ENCODE measurements at places on chromosomes 6 and 20.

- DNase-seq: no peak
Measured at GRCh38 chr20:52867305-52867704, 104.9 kb upstream of the TSHZ2 start.

GRCh38 chr6:27777614-27778355 is 134.4 kb downstream of the OR2B2 start:
- DNase-seq: no peak

GRCh38 chr6:164022632-164023031 is 608.1 kb downstream of the QKI start:
- DNase-seq: no peak

GRCh38 chr20:53395188-53395923 is 198.3 kb downstream of the ZNF217 start:
- no peak for DNase-seq

GRCh38 chr6:157221817-157222175 is 101.5 kb downstream of the TMEM242 start:
- DNase-seq: no peak

DNA sequence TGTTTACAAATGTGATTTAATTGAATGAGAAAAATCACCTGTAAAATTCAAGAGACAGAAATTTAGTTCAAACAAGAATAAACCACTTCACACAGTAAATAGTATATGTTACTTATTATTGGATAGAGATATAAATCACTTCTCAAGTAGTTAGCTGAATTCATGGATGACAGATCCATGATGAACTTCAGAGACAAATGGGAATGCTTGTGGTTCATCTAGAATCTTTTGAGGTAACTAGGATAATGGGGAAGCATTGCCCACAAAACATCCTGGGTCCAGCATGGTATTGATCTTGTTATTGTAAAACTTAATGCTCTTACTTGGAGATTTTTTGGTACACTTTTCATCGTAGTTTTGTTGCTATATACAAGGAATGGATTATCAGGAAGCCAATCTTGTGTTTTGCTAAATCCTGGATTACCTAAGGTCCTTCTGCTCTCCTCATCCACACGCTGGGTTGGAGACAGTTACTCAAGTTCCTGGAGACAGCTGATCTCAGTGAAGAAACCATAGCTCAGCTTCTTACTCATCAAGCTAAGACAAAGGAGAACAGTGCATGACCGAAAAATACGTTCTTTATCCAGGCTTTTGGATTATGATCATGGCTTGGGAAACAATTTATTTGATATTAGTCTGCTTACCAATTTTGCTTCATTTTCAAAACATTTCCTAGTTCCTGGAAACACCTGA is 142.5 kb upstream of the PREP start:
- DNase-seq: no peak

GRCh38 chr6:130743175-130743574 is 84.0 kb upstream of the SMLR1 start:
- DNase-seq: no peak

- no peak for DNase-seq
Measured at GRCh38 chr6:52639493-52639892, 31.4 kb upstream of the TMEM14A start.

DNA sequence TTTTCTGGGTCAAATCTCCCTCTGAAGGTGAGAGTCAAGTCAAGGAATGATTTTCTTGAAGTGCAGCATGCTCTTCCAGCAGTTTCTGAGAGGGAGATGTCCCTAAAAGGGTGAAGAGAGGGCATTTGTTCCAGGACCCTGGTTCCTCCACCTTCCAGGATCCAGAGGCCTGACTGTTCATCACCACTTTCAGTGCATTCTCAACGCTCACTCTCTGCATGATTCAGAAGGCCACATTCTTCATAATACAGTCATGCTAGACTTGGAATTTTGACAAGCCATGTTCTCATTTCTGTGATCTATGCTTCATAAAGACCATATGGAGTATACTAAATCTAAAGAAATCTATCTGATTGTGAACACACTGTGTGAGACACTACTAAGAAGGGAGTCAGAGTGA is 85.1 kb downstream of the PDE7B start:
- no peak for DNase-seq

DNA sequence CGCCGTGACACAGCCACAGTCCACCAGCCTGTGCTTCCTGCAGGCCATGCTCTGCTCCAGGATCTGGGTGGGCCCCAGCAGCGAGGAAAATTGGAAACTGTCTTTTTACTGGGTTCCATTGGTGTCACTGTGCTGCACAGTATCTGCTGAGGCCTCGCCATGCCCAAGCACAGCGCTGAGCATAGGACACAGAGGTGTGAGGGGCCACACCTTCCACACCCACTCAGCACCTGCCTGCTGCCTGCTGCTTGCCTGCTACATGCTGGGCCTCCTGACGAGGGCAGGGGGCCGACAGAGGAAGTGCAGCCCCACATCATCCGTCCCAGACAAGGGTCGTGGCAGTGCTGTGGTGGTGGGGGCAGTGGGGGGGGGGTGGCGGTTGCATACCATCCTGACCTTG is 173.0 kb upstream of the THBS2 start:
- DNase-seq: no peak

DNA sequence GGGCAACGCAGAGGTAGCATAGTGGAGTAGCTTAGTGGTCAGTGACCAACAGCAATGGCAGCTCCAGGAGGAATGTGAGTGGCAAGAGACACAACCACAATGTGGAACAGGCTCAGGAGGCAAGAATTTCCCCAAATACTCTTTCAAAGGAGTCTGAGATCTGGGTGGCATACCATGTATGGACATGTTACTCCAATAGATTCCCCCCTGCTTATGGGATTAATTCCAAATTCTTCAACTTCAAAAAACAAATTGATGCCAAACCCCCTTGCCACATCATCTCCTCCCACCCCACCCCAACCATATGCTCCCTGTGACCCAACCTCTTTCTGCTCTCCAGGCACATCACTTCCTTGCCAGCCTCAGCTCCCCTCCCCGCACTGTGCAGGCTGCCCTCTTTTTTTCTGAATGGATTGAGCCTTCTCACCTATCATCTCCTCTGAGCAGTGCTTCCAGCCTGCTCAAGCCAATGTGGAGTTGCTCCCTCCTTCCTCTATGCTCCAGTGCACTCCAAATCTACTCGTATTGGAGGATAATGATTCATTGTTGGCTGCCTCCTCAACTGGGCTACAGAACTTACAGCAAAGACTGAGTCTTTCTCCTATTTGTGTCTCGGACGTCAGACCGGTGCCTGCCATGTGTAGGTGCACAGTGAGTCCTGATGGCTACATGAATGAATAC is 93.0 kb upstream of the CEP85L start:
- DNase-seq: no peak

GRCh38 chr6:121339639-121340226 is 5.5 kb upstream of the TBC1D32 start:
- DNase-seq: no peak

DNA sequence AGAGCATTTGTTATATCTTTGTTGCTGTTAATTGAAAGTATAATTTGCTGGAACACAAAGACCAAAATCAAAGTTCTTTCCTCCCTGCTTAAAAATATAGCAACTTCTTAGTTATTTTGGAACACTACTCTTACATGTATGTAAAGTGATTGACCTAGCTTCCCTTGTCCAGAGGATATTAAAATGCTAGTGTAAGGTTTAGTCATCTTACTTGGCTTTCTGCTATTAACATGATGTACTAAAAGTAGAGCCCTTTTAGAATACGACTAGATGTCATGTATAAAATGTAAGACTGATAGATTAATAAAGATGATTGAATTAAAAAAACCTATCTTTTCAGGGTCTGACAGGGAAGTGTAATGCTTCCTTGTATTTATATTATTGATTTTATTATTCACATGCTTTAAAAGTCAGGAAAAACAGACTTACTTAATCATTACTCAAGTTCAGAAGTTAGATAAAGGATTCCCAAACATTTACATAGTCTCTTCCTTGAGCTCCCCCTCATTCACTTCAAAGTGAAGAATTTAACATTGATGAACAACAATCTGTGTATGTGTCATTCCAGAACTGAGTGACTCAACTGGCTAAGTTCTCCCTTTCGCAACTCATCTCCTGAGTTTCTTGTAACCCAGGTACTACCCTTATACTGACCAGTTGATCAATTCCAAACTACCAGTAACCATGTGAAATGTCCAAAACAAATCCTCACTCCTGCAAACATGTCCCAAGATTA is 50.9 kb downstream of the BTBD9 start:
- no peak for DNase-seq
